ENCODE measurements at places on chromosomes 13 and 19.

- no peak for DNase-seq
- peaks cover 11% of the 10 kb centered on the region for H3K27me3 ChIP-seq
- H3K4me1 ChIP-seq: no peaks in the 10 kb centered on the region
- H3K4me3 ChIP-seq: no peak overlapping the region
- no peaks in the 10 kb centered on the region for H3K36me3 ChIP-seq
Measured at GRCh38 chr13:27321468-27322431, 51.1 kb downstream of the RASL11A start.

DNA sequence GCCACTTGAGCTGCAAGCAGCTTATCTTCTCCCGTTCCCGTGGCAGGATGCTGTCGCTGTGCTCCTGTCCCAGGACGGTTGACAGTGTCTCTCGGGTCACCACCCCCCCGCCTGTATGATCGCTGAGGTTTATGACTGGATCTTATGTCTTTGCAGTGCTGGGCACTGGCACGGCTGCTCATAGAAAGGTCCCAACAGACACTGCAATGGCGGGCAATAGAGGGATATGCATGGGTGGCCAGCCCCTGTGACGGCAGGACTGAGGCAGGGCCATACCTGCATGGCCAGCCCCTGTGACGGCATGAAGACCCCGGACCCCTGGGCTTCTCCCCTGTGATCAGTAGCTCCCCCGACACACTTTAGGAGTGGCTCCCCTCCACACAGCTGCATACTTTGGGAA lies 307.2 kb downstream of the TEX29 start:
- H3K4me3 ChIP-seq: no peak overlapping the region
- H3K4me1 ChIP-seq: no peaks in the 10 kb centered on the region
- no peak overlapping the region for H3K27ac ChIP-seq
- H3K36me3 ChIP-seq: no peaks in the 10 kb centered on the region
- no peaks in the 10 kb centered on the region for H3K27me3 ChIP-seq

DNA sequence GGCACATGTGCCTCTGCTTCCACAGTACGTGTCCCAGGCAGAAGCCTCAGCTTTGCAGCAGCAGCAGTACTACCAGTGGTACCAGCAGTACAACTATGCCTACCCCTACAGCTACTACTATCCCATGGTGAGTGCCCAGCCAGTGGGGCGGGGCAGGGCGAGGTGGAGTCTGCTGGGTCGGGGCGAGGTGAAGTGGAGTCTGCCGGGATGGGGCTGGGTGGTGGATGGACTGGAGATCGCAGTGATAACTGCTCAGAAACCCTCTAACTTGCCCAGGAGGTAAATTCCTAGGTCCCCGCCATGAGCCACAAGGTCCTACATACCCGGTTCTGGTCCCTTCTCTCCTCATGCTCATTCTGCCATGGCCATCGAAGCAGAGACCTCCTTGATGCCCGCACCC lies 3.6 kb downstream of the LENG8 start:
- H3K36me3 ChIP-seq: peaks cover 69% of the 10 kb centered on the region
- DNase-seq: no peak
- peaks cover 2% of the 10 kb centered on the region for H3K27me3 ChIP-seq
- H3K27ac ChIP-seq: no peak overlapping the region
- H3K4me3 ChIP-seq: no peak overlapping the region
- peaks cover 23% of the 10 kb centered on the region for H3K4me1 ChIP-seq

GRCh38 chr13:102197193-102197592 lies 204.7 kb downstream of the FGF14 start:
- no peak for DNase-seq
- no peaks in the 10 kb centered on the region for H3K4me1 ChIP-seq
- H3K36me3 ChIP-seq: no peaks in the 10 kb centered on the region
- H3K27ac ChIP-seq: no peak overlapping the region
- no peaks in the 10 kb centered on the region for H3K27me3 ChIP-seq

- no peaks in the 10 kb centered on the region for H3K4me1 ChIP-seq
- H3K27me3 ChIP-seq: peaks cover 42% of the 10 kb centered on the region
- H3K4me3 ChIP-seq: no peak overlapping the region
- no peak overlapping the region for H3K27ac ChIP-seq
Measured at GRCh38 chr13:93227280-93227877, 772 bp downstream of the GPC6 start.
